Transverse colon (tissue), 4 donors: ENCODE measurements at places on chromosomes 11 and 22. TPM values are rescaled to one million over a fixed set of nuclear protein-coding genes. Genes with fewer than 3 reads are reported as not detected.
A peak's percentile ranks its signal among the peaks of the same experiment; 100 is the strongest.

The PRCP gene
- total RNA-seq, result 32.4 TPM

The HBE1 gene
- not detected for total RNA-seq

The MS4A3 gene
- not detected for total RNA-seq

The SLC6A5 gene
- not detected for total RNA-seq

DNA sequence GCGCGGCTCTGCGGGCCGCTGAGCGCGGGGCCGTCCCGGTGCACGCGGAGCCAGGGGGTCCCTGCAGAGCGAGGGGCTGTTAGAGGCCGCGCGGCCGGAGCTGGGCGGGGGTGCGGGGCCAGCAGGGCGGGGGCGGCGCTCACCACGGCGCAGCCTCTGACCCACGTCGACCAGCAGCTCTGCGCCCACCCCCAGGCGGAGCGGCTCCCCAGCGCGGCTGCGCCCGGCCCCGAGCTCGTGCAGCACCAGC, 385 bp upstream of the SCO2 start:
- DNase-seq, result no peak

DNA sequence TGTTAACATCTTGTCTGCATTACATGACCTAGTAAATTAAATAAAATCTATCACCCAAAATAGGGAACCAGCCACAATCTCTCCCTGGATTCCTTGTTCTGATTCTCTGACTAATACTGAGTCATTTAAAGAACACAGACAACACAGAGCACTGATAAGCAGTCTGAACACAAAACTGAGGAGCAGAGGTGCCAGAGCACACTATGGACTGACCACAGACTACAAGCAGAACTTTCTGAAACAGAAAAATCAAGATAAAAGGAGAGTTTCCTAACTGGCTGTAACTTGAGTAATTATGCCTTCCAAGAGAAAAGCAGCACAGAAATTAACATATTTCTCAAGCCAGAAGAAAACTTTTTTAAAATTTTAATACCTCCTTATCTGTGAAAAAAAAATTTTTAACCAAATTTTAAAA, 128.8 kb downstream of the SGSM3 start:
- no peak for DNase-seq

DNA sequence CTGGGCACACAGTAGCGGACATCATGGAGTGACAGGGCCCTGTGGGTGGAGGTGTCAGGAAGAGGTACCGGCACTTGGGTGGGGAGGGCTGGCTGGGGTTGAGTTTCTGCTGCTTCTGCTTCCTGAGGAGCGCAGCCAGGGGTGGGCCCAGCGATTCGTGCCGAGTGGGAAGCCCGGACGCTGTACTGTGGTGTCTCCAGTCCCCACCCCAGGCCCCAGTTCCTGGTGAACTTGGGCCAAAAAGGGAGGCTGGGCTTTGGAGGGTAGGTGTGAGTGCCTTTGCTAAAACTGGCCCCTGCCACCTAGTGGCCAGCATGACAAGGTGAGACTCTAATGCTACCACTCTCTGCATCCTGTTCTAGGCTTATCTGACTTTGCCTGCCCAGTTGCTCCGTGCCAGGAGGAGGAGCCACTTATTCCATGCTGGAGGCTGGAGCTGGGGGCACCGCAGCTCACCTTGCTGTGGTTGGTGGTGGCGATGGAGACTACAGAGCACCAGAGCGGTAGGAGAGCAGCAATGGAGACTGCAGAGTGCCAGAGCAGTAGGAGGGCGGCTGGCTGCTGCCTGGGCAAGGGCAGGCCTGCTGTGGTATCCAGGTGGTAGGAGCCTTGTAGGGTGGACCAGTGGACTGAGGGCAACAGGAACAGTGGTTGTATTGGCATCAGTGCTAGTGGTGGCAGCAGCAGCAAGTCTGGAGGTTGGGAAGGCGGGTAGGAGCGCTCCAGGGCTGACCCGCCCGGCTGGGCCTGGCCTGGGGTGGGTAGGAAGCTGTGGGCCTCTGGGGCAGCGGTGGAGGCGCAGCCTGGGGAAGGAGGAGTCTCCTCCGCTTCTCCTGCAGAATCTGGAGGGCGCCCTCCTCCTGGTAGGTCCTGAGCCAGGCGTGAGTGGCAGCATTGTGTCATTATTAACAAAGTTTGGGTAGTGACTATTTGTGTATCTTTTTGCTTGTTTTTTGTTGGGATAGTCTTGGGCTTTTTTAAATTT, 2.2 kb upstream of the RFPL2 start:
- DNase-seq, result peak; percentile 46

- no peak for DNase-seq
These were observed 25.5 kb downstream of the EMID1 start for GRCh38 chr22:29230972-29231875.

DNA sequence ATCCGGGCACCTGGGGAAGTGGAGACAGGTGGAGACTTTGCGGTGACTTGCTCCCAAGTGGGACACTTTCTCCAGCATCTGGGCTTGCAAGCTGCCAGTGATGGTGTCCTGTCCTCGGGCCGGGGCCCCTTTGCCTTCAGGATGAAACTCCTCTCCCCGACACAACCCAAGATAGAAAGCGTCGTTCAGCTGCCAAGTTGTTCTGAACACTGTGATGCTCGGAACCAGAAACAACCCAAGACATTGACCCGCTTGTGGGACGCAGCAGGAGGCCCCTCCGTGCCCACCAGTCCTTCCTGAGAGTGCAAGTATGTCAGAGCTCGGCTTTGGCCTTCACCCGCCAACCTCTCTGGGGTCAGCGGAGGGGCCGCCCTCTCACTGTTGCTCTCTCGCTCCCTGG, 31.3 kb downstream of the LINC01488 start:
- DNase-seq, result no peak

GRCh38 chr11:20000351-20001134, 159.7 kb downstream of the DBX1 start:
- DNase-seq, result no peak

DNA sequence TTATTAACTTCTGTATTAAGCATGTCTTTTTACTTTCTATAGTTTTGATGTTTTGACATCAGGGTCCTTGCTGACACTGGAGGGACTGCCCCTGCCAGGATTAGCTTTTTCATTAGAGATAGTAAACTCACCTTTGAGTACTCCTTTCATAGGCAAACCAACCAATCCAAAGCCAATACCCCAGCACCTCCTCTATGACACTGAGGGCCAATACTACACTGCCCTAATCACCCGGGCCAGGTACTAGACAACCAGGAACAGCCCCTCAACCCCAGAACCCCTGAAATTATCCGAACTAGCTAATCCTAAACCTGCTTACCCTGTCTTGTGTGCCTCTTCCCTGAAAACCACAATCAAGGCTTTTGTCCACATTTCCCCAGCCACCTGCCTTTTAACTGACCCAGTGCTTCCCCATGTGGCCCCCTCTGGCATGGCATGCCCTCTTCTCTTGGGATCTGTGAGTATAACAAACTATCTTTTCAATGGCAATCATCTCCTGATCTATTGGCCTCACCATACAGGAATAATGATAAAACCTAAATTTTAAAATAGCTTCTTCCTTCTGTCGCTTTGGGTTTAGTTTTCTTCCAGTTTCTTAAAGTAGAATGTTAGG, 31.2 kb downstream of the RAB6A start:
- no peak for DNase-seq

- no peak for DNase-seq
These were observed 2.3 kb downstream of the B3GAT1 start for GRCh38 chr11:134409552-134410429.

DNA sequence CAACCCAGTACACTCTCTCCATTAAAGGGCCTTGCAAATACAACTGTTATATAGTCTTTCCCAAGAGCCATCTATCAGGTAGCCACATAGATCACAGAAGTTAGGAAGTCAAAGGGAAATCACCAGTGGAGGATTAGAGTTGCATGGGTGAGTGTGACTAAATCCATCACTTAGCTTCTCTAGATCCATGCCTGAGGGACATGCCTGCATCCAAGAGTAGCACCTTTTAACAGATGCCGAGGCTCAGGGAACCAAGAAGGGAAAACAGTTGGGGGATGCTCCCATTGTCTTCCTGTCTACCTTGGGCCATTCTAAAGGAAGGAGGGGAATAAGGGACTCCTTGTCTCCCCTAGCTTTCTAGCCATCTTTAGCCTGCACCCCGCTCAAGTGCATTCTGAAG, 77.9 kb downstream of the XRRA1 start:
- no peak for DNase-seq

- no peak for DNase-seq
These were observed 22.9 kb downstream of the GNAZ start for GRCh38 chr22:23093051-23093788.

DNA sequence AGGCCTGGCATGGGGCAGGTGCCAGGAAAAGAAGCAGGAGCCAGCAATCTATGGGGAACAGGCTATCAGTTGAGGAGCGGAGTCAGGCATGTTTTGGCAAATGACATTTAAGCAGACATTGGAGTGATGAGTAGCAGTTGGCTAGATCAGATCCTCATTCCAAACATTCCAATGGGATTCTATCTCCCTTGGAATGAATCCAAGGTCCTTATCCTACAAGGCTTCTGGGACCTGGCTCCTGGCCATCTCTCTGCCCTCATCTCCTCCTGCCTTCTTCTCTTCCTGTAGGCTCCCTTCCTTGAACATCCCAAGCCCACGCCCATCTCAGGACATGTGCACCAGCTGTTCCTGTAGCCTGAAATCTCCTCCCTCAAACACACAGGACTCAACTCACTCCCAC, 1074.5 kb downstream of the TBC1D22A start:
- DNase-seq, result no peak

DNA sequence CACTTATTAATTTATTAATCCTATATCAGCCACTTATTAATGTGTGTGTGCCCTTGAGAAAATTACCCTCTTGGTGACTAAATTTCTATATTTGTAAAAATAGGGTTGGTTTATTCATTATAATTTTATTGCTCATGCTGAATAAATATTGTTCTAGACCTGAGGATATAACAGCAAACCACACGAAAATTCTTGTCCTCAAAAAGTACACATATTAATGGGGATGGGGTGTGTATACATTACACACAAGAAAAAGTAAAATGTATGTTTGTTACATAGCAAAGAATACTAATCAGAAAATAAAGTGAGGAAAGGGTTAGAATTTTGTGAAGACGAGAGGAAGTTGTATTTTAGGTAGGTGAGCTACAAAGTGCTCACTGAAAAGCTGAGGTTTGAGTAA, 1068.9 kb upstream of the RAG2 start:
- no peak for DNase-seq

- no peak for DNase-seq
These were observed 28.7 kb downstream of the INCENP start for GRCh38 chr11:62152245-62153086.

DNA sequence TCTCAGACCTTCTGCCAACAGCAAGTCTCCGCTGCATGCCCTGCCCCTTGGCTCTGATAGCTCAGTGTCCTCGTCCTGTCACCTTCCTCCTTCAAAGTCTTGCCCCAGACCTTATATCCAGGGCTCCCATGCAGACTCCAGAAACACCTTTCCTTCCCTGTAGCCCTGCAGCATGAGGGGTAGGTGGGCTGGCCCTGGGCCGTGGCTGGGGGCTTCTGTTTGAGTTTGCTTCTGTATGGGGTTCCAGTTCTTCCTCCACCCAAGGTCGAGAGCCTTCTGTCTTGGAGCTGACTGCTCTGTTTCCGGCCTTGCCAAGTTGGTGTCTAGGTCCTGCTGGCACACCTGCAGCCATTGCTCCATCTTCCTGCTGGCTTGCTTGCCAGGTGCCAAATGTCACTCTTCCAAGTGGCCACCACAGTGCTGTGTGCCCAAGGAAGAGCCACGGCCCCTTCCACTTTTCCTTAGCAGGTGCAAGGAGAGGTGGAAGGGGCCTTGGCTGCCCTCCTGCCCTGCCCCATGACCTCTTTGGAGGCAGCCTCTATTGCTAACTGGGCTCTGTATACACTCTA, 74.8 kb upstream of the NECTIN1 start:
- no peak for DNase-seq

DNA sequence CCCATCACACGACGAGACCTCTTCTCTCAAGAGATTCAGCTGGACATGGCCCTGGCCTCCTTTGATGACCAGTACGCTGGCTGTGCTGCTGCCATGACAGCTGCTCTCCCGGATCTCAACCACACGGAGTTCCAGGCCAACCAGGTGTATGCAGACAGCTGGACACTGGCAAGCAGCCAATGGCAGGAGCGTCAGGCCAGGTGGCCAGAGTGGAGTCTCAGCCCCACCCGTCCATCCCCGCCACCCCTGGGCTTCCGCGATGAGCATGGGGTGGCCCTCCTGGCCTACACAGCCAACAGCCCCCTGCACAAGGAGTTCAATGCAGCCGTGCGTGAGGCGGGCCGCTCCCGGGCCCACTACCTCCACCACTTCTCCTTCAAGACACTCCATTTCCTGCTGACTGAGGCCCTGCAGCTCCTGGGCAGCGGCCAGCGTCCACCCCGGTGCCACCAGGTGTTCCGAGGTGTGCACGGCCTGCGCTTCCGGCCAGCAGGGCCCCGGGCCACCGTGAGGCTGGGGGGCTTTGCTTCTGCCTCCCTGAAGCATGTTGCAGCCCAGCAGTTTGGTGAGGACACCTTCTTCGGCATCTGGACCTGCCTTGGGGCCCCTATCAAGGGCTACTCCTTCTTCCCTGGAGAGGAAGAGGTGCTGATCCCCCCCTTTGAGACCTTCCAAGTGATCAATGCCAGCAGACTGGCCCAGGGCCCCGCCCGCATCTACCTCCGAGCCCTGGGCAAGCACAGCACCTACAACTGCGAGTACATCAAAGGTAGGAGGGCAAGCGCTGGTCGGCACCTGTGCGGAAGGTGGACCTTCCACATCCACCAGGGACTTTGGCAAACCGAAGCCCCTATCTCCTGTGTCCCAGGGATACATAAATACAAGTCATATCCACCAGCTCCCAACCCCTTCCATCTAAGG, 11.3 kb downstream of the CHRNA10 start:
- no peak for DNase-seq

DNA sequence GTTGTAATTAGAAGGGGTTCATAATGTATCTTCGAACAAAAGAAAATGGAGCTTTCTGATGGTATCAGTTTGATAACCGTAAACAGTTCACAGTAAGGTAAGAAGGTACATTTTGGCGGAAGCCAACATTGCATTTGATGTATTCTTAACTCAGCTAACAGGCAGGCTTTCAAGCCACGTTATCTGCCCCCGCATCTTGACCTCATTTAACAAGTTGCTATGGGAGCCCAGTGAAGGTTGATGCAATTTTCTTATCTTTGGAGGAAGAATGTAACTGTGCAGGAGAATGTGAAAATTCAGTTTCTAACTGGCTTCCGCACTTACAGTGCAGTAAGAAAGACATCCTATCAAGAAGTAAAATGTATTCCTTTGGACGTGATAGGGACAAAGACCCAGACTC, 110.6 kb downstream of the ETS1 start:
- no peak for DNase-seq

DNA sequence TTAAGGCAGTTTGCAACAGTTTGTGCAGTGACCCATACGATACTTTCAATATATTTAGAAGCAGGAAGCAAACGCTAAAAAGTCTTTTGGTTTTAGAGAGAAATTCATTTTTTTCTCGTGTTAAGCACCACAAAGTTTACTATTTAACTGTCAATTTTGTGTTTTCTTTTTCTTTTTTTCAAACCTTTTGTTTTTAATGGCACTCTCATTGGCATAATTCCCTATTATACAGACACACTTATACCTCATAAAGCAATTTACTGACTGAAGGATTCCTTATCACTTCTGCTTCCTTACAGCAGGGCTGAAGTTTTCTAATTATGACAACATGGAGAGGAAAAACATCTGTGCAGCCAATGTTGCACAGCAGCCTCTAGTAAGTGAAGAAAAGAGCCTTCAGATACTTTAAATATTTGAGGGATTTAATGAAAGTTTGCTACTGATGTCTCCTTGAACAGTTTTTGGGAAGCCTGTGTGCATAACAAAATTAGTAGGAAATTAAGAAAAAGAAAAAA, 2191.2 kb downstream of the LRRC4C start:
- DNase-seq, result no peak

GRCh38 chr11:81886406-81887075, 847.1 kb downstream of the FAM181B start:
- no peak for DNase-seq
